Cortex of kidney (tissue), 1 donor: ENCODE measurements at places on chromosomes 12 and 14.

GRCh38 chr14:73753887-73754795, 40.0 kb upstream of the PNMA1 start:
- DNase-seq = no peak

GRCh38 chr14:67941456-67942018, 122.0 kb downstream of the RAD51B start:
- no peak for DNase-seq

GRCh38 chr12:90940872-90941499, 14.0 kb downstream of the CCER1 start:
- no peak for DNase-seq

DNA sequence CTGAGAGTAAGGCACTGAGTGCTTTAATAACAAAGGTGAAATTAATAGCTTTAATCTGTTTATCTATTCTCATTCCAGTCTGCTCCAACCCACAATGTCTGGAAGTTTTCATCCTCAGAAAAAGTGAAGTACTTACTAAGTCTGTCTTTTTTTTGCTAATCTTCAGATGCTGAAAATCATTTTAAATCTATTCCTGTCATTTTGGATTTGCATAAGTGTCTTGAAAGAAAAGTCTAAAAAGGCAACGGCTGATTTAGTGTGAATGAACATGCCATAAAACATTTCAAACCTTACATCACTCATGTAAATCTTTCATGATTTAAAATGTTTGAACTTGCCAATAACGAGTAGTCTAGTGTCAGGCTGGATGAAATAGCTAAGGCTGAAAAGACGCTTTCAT, 685.6 kb downstream of the RPS29 start:
- DNase-seq = no peak
